Right atrium auricular region (tissue), 2 donors: ENCODE measurements at places on chromosomes 7 and 10.

GRCh38 chr10:60555700-60556099 is 166.0 kb upstream of the ANK3 start:
- no peak for DNase-seq

DNA sequence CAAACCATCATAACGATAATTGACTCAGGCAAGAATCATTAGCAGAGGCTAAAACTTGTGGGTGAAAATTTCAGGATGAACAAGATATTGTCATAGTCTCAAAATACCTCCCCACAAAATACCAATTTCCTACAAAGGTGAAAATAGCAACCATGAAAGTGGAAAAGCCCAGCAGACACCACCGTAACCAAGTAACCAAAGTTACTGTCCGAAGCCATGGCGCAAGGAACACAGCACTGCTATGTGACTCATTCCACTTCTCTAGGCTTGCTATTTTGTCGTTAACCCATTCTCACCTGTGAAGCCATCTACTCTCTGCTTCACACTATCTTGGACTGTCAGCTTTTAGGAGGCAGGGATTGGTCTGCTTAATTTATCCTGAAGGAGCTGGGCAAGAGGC is 113.8 kb upstream of the CACUL1 start:
- no peak for DNase-seq

- no peak for DNase-seq
These were observed 27.8 kb downstream of the GLUD1 start for GRCh38 chr10:87066865-87067264.

DNA sequence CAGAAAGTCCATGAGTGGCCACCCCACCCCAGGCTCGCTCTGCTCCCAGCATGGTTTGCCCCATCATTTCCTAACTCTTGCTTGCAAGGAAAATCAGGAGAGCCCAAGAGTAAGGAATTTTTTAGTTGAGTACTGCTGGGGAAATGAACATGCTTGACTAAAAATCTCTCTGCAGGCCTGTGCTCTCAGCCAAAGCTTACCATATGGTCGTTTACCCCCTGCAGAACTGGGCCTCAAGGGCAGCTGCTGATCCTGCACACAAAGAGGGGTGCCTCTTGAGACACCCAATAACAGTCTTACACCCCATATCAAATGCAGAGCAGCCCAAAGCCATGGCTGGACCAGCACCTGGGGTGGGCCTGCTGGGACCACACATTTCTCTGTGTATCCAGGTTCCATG is 183.2 kb downstream of the CXCL12 start:
- DNase-seq: no peak

GRCh38 chr7:24140001-24140400 is 144.0 kb upstream of the NPY start:
- no peak for DNase-seq

DNA sequence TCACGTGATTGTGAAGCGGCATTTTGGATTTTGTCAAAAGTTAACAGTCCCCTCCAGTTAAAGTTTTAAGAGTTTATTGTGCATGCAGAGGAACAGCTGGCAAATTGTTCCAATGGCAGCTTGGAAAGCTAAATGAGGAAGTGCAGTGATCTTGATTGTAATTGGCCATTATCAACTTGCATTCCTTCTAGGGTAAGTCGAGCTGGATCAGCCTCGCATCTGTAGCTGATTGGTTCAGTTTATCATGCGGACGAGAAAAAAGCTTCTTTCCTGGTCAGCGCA is 566 bp downstream of the ZNF789 start:
- no peak for DNase-seq

- no peak for DNase-seq
These were observed 634.4 kb upstream of the POT1 start for GRCh38 chr7:125563964-125564529.

DNA sequence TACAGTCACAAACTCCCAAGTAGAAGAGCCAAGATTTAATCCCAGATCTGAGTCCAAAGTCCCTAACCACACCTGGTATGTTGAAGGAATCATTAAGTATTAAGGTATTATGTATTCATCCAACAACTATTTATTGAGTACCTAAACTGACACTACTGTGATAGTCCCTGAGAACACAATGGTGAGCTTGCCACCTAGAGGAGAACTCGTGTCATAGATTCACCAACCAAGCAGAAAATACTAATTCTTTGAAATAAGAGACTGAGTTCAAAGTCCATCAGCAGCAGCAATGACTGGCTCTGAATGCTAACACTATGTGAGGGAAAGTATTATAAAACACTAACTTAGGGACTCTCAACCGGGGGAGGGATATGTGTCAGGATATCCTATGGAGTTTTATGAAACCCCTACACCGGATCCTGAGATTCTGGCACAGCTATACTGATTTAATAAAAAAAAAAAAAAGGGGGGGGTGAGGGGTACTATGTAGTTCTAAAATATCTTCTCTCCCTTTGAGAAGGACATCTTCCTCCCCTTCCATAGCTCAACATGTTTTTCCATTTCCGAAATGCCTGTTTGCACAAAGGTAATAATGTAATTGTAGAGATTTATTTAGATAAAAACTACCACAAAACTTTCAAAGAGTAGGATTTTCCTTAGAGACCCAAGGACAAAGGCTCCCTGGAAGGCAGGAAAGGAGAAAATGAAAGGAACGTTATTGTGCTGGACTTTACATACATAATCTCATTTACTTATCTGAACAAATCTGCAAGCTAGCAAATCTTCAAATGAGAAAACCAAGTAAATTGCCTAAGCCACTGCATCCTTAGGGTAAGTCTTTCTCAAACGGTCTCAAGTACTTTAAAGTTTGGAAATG is 1.6 kb downstream of the NCOA4 start:
- no peak for DNase-seq

GRCh38 chr7:144508702-144509101 is 105.2 kb upstream of the NOBOX start:
- DNase-seq: no peak

DNA sequence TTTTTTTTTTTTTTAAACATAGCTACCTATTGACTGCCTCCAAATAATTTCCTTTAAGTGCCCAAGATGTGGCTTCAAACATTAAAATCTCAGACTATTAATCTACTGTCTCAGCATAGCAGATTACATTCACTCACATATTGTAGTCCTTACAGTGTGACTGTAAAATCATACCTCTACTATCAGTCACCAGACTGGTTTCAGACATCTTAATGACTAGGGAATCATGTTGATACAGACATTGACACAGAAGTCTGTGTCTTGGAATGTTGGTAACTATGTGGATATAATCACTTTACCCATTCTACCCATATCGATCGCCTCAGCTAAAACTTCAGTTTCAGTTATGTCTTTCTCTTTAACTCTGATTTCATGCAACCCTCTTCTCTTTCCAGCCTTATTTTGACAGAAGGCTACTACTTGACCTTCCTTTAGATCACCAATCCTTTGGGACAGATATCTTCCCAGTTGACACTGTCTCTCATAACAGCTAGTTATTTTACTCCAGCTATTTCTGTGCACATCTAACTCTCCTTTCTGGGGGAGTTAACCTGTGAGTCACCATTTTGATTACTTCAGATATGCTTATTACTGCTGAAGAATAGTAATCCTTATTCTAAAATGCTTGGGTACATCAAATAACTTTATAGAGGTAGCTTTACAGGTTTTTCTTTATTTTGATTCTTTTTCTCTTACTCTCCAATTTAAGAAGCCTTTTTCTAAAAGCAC is 7.0 kb downstream of the TNKS2 start:
- DNase-seq: no peak

DNA sequence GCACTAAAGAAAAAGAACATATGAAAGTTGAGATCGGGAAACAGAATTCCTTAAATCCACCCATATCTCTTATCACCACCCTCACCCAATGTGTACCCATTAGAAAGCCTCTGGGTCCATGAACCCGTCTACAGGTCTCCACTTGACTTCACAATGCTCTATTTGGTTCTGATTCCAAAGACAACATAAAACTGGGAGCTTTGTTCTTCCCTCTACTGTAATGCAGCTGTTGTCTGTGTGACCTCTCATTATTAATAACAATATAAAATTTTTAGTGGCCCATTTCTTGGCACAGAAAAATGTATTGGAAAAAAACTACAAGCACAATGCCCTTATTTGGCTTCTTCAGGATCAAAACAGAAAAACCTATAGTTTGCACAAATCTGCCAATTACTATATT is 30.0 kb downstream of the DOCK4 start:
- DNase-seq: no peak

DNA sequence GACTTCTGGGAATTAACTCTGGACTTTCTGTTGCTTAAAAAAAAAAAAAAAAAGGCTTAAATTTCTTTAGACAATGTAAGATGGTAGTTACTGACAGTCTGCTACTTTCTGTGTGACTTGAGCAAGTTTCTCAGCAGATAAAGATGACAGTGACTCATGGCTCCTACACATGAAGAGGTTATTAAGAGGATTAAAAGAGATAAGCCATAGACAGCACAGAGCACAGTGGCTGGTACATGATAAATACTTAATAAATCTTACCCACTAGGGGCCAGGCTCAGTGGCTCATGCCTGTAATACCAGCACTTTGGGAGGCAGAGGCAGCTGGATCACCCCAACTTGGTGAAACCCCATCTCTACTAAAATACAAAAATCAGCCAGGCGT is 174.8 kb downstream of the JAZF1 start:
- no peak for DNase-seq

DNA sequence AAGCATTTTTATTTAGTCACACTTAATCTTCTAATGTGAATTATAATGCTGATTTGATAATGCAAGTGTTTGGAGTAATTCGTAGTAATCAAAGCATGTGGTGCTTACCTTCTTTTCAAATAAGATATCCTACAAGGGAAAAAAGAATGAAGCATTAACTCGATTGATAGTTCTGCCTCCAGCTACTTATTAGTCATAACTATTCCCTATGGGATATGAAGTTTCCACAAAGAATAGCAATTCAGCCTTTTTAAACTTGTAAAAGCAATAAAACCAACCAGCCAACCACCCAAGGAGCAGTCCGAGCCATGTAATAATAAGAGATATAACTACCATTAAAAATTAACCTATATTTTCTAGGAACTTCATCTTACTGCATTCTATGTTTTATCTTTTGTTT is 11.6 kb downstream of the COL28A1 start:
- no peak for DNase-seq

DNA sequence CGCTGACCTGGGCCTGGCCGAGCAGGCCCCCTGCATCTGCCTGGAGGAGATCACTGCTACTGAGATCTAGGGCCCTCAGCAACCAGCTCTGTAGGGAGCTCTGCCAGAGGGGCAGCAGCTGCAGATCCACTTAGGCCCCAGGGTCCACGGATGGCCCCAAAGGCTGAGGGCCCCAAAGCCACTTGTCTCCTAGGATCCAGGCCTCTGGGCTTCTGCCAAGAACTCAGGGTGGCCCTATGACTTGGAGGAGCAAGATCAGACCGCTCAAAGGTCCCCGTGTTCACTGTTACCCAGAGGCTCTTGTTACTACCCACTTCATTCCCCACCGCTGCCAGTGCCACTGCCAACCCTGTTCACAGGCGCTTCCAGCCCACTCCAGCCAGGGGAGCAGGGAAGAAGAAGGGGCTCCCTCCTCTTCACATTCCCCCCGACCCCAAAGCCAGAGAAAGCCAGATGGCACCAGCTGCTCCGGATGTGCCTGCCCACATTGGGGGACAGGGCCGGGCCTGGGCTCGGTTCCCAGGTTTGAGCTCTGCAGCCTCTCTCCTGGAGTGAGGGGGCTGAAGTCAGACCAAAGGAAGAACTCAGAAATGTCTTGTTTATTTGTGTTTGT is 7.6 kb downstream of the LZTS2 start:
- no peak for DNase-seq

- DNase-seq: no peak
These were observed 106.0 kb upstream of the INSYN2A start for GRCh38 chr10:127302343-127302742.

DNA sequence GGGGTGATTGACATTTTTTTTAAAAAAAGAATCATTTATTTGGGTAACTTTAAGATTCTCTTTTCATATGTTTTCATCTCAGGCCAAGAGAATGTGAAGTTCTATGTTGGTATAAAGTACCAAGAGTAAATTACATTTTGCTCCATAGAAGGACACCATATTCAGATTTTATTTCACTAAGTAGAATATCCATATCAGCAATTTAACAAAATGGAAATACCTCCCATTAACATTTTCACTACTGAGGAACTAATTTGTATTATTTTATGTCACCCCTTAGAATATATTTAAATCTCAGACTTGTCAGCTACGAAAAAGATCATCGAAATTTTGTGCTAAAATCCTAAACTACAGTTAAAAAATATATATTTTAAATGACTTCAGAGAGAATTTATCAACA is 274.3 kb downstream of the SEMA3D start:
- DNase-seq: no peak

GRCh38 chr10:105950410-105950809 is 1214.1 kb downstream of the SORCS1 start:
- DNase-seq: no peak

DNA sequence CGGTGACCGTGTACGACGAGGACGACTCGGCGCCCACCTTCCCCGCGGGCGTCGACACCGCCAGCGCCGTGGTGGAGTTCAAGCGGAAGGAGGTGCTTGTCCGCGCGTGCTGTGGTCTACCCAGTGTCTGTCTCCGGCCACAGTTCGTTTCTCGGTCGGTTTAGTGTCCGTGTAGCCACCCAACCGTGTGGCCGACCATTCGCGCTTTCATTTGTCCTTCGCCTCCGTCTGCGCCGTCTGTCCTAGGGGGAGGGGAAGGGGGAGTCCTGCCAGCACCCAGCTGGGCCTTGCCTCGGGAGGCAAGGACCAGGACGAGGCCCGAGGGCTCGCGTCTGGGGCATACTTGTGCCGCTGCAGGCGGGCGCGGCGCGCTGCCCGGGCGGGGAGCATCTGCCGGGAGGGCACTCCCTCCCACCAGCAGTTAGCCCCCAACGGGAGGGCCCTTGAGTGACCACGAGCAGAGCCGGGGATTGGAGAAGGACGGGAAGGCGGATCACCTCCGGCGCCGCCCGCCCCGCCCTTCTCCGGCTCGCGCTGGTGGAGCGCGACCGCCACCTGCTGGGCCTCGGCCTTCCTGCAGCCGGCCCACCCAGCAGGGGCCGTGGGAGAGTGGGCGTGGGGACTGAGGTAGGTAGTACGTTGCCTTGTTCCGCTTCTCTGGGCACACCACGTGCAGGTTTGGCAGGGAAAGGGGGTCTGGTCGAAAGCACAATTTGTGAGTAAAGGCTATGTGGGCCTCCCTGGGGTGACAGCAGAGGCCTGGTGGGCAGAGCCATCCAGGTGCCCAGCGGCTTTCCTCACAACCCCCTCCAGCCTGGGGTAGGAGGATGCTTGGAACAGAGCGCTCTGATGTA is 28.5 kb downstream of the RET start:
- DNase-seq: peak; percentile 69

- DNase-seq: no peak
These were observed 362.7 kb downstream of the PLXNA4 start for GRCh38 chr7:132213583-132213982.

- no peak for DNase-seq
These were observed 251.0 kb downstream of the GPR158 start for GRCh38 chr10:25425776-25426175.

DNA sequence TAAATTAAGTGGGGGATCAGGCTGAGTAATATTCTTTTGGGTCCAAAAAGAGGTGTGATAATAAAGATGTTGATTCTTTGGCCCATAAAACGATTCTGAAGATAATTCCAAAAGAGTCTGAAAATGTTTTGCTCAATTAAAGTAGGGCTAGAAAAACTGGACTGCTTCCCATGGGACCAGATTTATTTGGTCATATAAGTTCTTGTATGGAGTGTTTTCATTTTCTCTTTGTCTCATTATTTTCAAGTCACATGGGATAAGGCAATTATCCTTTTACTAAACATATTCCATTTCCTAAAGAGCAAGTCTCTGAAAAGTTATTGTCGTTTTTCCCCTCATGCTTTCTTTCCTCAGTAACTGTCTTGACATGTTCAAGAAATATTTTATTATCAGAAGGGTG is 41.5 kb downstream of the CDK6 start:
- no peak for DNase-seq

GRCh38 chr7:3678314-3678810 is 377.3 kb downstream of the SDK1 start:
- no peak for DNase-seq
